Activated CD4-positive, alpha-beta T cell treated with anti-CD3 and anti-CD28 coated beads, Interleukin-2, amount 50 U/mL, for 24 hours (primary cell): ENCODE measurements at places on chromosomes 3 and 15.

DNA sequence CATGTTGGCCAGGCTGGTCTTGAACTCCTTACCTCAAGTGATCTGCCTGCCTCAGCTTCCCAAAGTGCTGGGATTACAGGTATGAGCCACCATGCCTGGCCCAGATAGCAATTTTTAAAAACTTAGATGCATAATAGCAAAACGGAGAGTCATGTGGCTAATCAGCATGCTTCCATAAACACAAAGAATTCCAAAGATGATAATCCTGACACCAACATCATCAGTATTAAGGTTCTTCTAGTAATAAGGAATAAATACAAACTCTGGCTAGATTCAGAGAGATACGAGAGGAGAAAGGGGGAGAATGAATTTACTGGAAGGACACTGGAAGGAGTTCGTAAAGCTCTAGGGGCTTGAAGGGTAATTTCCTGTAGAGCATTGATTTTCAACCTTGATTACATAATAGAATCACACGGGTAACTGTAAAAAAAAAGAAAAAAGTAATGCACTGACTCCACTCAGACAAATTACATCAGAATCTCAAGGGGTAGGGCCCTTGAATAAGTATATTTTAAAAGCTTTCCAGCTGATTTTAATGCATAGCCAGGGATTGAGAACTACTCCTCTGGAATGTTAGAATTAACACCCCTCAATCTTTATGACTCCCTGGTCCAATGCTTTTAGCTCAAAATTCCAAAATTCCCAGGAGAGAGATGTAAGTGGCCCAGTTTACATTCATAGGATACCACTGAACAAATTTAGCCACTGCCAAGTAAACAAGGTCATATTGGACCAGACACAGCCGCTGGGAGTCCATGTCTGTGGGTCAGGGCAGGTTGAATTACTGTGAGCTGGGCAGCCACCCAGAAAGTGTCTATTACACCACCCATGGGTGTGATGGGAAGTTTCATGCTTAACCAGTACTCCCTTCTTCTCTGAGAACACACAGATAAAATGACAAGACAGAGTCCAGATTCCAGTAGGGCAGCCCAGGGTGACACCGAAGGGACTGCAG is 243.9 kb downstream of the TBL1XR1 start:
- DNase-seq: no peak

- DNase-seq: no peak
Observed at GRCh38 chr3:58743296-58743695, 76.7 kb upstream of the FAM3D start.

DNA sequence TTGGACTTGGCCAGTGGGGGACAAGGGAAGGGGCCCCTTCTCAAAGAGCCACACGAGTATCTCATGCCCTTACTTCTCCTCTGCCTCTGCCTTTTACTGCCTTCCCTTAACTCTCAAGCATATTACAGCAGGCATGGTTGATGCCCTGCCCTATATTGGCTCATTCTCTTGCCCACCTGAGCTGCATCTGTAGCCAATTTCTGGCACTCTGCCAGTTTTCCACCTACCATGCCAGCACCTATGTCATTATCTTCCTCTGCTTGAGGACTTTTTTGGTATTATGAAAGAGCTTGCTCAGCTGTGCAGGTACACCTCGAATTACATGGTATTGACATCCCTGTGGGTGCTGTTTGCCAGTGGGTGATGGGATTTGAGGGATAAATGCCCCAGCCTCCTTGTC is 181.8 kb downstream of the OXSM start:
- no peak for DNase-seq

DNA sequence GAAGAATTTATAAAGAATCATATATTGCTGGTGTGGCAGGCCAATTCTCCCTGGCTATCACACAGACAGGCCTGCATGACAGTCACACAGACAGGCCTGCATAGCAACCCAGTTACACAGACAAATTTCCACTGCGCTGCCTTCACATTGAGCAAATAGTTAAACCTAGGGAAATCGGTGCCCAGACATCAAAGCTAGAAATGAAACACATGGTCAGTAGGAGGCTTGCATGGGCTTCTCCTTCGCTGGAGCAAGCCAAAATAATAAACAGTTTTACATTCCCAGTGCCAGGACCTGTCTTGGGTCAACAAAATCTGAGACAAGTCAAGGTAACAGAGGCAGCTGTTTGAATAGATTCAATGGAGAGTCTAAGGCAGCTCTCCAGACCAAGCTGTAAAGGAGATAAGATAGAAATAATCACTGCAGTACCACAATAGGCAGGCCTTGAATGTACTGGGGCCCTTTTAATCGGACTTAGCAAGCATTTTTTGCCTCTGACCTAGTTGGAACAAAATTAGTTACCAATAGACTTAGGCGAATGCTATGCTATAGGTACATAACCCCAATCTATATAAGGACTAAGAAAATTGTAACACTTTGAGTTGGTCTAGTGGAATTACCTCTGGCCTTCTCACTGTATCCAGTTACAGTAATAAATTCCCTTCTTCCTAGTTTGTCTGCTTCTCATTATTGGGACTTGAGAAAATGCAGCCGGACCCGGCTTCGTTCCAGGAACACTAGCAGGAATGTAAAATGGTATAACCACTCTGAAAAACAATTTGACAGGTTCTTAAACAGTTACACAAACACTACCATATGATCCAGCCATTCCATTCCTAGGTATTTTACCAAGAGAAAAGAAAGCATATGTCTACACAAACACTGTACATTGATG is 274.7 kb upstream of the UBE2E2 start:
- no peak for DNase-seq

- DNase-seq: no peak
Observed at GRCh38 chr15:37733628-37734027, 200.8 kb upstream of the TMCO5A start.

- DNase-seq: no peak
Observed at GRCh38 chr3:98777801-98778220, 14.7 kb downstream of the ST3GAL6 start.

- DNase-seq: no peak
Observed at GRCh38 chr3:140274429-140274828, 339.4 kb downstream of the CLSTN2 start.

DNA sequence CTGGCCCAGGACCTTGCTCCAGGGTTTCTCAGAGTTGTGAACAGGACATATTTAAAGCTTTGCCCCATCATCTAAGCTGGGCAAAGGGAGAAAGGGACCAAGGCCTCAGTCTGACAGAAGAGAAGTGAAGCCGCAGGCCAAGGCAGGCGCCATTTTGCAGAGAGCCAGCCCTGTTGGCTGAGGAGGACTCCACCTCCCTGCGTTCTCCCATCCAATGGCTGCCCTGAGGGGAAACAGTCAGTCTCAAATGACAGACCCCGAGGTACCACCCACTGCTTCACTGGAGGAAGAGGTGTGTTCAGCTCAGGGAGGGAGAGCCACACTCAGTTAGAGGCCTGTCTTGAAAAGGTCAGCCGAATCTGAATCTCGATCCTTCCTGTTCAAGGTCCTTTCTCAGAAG is 86.1 kb downstream of the ADAMTS17 start:
- DNase-seq: no peak

DNA sequence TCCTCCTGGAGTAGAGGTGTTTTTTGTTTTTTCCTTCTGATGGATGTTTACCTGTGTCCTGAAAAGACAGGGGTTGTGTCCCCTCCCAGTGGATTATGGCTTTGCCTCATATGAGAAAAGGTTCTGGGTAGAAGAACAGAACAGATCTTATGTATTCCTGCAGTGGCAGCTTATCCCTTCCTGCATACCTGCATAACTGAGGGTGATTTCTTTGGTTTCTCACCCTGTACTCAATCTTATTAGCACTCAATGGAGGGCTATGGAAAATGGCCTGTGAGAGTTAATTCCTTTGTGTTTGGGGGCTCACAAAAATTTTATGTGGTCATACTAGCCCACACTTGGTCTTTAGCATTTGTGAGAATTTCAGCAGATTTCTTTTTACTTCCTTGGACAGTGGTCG is 482.0 kb upstream of the ONECUT1 start:
- no peak for DNase-seq

GRCh38 chr15:69659454-69660050 is 206.9 kb downstream of the RPLP1 start:
- no peak for DNase-seq

DNA sequence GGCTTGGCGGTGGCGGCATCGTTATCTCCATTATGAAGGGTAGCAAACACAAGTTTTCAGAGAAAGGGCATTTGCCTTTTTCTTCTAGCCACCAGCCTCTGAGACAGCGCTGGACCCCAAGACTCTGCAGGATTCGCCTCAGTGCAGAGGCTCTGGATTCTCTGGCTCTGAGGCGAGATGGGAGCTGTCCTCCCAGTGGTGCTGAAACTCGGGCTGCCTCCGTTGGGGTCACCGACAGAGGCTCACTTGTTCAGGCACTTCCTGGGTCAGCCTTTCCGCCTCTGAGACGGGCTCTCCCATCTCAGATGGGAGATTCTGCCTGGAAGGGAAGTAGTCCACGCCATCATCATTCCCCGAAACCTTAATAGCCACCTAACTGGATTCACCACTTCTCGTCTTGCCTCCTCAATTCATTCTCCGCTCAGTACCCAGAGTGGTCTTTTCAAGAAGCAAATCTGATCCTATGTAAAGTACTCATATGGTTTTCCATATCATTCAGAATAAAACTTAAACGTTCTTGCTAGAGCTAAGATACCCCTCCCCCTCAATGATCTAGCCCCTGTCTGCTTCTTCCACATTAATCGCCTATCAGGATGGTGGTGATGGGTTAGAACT is 76.9 kb downstream of the RHCG start:
- DNase-seq: no peak

GRCh38 chr15:79863886-79864285 is 32.9 kb downstream of the MTHFS start:
- DNase-seq: no peak

- no peak for DNase-seq
Observed at GRCh38 chr3:77279276-77279675, 239.4 kb downstream of the ROBO2 start.

GRCh38 chr3:60839246-60839645 is 412.0 kb downstream of the FHIT start:
- no peak for DNase-seq

DNA sequence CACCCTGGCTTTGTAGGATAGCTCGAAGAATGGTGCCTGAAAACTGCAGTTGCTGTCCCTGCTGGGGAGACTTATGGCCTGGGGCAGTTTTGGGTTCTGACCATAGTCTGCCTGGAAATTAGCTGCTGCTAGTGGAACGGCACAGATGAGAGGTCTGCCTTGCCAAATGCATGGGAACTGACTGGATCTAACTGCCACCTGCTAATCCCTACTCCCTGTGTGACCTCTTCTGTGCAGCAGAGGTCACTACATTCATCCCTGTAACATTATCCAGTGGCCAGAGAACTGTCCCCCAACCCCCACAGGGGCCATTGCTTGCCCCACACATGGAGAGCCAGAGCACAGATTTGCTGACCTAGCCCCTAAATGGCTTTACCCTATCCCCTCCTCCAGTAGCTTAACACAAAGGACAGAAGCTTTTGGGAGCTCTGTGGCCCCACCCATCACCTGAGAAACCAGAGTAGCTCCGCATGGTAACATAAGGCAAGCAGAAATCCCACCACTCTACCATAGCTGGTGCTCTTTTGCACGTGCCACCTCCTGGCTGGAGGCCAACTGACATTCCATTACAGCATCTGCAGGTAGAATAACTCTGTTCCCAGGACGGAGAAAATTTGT is 840.0 kb downstream of the EPHA3 start:
- no peak for DNase-seq

GRCh38 chr15:42118650-42119445 is 24.5 kb upstream of the PLA2G4D start:
- DNase-seq: no peak

- DNase-seq: peak; percentile 66
Observed at GRCh38 chr15:74906450-74907162, at the start of gene FAM219B. Gene FAM219B, minus strand, starts transcription at chr15:74906851. Its CDS starts 51 bp downstream, at chr15:74906800.
